NCI-H1048 (cell line): ENCODE measurements at places on chromosomes 3 and 15.

DNA sequence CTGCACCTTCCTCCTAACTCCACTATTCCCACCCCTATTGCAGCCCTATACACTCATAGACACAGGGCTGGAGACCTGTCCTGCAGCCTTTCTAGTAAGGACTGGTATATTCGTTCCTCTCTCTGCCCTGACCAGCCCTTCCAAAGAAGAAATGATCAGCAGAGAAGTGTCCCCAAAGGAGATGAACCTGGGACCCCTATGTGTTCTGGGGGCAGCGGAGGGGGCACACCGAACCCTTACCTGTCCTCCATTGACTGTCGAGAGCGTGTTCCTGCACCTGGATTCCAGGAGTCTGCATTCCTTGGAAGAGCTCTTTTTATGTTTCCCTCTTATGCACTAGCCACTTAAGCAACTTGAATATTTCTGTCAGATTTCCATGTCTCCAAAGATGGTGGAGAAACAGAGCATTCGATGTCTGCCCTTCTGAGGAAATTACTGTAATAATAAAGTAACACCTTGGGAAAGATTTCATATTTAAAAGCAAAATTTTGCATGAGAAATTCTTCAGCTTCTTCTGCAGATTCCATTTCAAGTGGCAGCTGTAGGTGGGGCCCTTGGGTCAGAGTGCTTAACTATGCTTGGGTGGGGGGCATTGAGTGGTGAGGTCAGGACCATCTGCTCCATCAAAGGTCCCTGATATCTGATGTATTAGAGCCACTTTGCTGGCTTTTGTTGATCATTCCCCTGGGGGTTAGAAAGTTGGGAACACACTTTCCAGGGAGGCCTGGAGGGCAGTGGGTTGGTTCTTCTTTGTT lies 6.3 kb downstream of the EPHB1 start:
- DNase-seq: no peak

DNA sequence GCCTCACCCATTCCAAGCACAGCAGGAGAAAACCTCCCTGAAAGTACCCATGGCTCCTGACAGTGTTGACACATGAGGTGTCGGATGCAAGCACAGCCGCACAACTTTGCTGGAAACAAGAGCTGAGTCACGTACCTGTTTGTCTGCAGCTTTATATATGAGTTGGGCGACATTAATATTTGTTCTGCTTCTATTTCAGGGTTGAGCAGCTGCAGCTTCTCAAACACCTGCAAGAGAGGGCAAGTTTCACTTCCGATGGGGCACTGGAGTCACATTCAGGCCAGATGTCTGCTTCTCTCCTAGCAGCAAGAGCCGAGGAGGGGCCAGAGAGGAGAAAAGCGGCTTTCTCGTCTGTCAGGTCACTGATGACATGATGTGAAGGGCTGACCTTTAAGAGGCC lies 88.0 kb downstream of the NUP210 start:
- DNase-seq: no peak

DNA sequence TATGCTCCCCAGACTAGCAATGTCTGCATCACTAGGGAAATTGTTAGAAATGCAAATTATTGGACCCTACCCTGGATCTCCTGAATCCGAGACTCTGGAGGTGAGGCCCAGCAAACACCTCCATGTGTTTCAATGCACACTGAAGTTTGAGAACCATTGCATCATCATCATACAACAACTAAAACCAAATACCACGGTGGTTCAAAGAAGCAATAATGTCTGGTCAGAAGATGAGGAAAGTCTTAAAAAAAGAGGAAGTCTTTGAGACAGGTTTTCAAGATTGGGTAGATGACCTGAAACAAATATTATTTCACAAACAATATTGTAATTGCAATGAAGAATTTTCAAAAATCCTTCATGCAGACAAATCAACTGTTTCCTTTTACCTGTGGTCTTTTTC lies 60.3 kb upstream of the TRA2B start:
- no peak for DNase-seq

DNA sequence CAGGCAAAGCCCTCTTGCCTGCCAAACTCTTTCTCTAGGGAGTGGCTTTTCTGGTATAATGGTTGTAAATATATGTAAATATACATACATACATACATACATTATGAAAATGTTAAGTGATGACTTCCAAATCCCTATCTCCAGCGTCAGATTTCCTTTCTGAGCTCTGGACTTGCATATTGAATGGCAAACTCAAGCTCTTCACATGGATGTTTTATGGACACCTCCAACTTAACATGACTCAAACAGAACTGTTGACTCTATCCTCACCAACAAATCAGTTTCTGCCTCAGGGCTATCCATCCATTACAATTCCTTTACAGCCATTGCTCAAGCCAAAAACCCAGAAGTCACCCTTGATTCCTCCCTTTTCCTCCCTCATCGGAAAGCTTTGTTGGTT lies 45.1 kb downstream of the ADAMTSL3 start:
- DNase-seq: no peak

DNA sequence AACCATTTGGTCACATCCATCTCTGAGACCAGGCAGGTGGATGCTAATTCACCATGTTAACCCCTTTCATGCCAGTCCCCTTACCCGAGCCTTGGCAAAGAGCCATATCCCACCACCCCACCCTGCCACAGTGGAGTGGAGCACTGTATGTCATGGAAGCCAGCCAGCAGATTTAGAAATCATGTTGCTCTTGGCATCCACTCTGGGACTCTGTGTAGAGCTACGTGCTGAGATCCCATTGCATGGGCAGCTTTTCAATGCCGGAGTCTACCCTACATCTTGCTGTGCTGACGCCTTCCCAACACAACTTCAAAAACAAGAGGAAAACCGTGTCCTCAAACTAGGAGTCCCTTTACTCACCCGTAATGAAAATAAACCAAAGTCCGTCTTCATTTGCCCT lies 131.0 kb downstream of the NTRK3 start:
- DNase-seq: no peak

DNA sequence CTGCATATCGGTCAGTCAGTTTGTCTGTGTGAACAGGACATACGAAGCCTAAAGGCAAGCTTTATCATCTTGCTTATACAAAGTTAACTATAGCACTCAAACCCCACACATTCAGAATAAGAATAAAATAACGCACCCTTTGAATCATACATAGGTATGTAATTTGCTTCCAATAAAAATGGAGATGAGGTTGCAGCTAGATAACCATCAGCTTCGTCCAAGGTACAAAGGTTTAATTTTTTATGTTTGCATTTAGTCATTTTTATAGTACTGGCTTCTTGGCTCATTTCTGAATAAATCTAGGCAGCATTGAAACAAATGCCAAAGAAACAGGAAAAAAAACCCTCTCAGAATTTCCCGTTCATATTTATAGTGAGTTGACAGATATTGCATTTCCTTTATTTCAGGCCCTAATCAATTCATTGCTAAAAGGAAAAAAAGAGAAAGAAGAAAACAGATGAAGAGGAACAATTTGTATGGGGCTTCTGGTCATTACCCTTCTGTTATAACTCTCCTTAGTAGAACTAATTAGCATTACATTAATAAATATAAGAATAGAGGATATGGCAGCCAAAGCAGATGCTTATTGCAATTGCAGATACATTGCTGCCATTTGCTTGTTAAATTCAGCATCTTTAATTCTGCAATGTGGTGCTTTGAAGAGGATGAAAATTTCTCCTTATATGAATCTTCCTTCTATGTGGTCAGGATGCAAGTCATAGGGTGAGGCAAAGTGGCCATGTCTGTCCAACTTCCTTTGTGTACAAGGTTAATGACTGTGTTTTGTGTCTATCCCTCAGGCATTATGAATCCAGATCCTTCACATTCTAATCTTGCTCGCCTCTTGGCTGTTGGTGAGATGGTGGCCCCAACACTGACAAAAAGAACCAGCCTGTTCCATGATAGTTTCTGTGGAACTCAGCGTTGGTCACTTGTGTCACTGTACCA lies 550.0 kb downstream of the AGBL1 start:
- DNase-seq: no peak

GRCh38 chr3:45684327-45684892 lies 4.8 kb upstream of the SACM1L start:
- no peak for DNase-seq

DNA sequence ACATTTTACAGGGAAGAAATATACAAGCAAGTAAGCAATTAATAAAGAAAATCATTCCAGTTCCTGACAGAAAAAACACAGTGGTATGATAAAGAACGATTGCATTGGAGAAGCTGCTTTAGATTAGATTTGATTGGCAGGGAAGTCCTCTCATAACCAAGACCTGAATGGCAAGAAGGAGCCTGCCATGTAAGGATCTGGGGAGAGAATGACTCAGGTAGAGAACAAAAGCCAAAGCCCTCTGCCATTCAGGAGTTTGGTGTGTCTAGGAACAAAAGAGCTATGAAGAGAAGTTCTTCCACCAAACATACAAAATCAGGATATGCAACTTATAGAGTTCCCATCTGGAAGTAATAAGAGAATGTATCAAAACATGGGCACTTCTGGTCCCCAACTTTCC lies 57.6 kb downstream of the SIDT1 start:
- no peak for DNase-seq

DNA sequence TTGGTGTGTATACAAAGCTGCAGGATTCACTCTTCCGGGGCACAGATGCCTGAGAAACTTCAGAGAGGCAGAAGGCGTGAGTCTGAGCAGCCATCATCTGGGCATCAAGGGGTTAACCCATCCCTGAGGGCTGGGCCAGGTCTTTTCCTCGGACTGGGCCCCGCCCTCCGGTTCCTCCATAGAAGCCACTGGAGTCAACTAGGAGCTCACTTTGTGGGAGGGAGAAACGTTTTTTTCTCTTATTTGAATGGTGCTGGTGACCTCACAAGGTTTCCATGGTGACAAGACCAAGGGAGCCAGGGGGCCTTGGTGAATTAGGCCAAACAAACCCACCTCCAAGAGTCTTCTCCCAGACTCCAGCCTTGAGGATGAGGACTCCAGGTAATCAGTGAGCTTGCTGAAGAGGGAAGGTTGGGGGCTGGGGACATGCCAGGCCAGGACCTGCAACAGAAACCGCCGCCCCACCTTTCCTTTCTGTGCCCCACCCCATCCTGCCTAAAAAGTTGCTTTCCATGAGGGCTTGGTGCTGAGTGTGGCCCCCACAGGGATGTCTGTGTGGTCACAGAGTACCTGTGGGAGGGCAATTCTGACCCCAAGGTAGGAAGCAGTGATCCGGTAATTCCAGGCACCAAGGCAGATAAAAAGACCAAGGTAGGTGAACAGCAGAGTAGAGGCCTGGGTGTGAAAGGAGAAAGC lies 14.8 kb upstream of the INSYN1 start:
- DNase-seq: no peak

GRCh38 chr15:88769161-88769971 lies 33.9 kb upstream of the ACAN start:
- no peak for DNase-seq

DNA sequence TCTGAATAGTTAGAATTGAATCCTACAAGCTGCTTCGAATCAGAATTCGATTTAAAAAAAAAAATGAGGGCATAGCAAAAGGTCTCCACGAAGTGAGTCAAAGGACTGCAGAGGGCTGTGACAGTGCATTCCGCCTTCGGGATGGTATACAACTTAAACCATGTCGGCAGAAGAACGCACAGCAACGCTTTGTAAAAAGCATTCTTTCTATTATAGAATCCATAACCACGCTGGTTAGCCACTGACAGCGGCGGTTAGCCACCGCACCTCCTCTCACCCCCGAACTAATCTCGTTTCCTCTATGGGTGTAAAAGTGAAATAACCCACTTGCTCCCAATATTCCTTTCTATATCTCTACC lies 664 bp upstream of the PIK3CA start:
- no peak for DNase-seq

DNA sequence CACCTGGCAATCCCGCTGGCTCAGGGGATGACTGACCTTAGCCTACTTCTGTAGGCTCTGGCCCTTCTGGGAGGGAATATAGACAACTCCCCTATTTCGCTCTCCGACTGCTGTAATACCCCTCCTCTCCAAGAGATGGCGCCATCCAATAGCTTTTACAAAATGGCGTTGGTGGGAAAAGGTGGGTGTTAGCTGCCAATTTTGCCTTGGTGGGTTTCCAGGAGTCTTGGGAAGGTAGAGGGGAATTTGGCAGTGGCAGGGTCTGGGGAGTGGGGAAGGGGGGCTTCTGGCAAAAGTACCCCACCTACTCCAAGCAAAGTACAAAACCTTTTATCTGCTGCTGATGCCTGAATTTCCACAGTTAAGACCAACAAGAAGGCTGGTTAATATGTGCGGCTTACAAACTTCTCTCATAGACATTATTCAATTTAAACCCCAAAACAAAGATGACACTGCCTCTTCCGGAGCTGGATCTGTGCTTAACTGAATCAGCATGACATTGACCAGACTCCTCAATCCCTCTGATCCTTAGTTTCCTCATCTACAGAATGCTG lies 62.1 kb downstream of the RASGRF1 start:
- no peak for DNase-seq

GRCh38 chr15:70854666-70854976 lies 664 bp upstream of the LARP6 start:
- no peak for DNase-seq

DNA sequence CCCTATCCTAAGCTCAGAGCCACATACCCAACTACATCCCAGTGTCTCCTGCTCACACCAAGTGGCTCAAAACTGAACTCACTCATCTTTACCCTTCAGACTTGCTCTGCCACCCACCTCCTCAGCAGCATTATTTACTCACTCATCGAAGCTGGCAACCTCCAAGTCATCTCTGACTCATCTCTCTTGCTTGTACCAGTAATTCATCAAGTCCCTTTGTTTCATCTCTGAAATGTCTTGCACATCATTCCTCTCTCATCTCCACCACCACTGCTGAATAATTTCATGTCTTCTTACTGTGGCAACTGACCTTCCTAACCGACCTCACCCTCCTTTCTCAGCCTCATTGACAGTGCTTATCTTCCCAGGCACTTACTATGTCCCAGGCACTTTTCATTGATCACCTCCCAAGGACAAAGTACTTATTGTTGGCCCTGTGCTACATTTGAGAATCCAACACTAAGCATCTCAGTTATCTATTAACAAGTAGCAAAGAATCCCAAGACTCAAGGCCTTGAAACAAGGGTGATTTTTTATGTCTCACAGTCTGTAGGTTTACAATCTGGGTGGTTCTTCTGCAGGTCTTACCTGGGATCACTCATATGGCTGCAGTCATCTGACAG lies 82.0 kb downstream of the MRPL46 start:
- no peak for DNase-seq

GRCh38 chr3:149382101-149382467 lies 4.6 kb upstream of the TM4SF1 start:
- no peak for DNase-seq

DNA sequence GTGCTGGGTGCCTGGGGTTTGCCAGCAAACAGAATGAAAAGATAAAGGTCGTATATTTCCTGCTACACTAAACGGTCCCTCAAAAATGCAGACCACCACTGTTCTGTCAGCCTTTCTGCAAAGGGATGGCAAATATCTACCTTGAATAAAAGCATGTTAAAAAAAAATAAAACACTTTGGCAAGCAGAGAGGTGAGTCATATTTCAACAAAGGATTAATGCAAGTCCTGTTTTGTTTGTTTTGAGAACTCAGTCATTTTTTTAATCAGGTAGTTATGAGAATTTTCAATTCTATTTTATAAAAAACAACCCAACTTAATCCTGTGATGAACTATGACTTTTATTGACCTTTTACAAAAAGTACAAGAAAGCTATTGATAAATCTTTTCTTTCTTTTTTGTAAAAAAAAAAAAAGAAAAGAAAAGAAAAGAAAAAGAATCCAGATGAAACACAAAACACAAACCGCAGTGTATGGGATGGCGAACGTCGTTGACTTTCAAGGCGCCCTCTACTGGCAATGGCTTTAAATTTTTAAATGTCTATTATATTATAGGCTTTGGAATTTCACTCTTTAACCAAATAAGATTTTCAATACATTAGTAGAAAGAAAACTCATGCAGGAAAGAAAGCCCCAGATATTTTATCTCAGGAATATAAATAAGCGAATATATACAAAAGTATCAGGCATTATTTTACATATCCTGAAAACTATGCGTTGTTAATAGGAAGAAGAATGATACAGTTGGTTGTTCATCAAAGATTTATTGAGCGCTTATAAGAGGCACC lies 87.8 kb downstream of the NCEH1 start:
- DNase-seq: no peak
